ENCODE measurements at places on chromosomes 13 and 19. TPM values are rescaled to one million over a fixed set of nuclear protein-coding genes. Genes with fewer than 3 reads are reported as not detected.
A peak's percentile ranks its signal among the peaks of the same experiment; 100 is the strongest.

HCST gene
- total RNA-seq = 52.9 TPM

KLF2 gene
- 1.7 TPM for total RNA-seq

- DNase-seq = peak; percentile 88
Measured at GRCh38 chr19:6753178-6754031, 13.8 kb downstream of the SH2D3A start.

DNA sequence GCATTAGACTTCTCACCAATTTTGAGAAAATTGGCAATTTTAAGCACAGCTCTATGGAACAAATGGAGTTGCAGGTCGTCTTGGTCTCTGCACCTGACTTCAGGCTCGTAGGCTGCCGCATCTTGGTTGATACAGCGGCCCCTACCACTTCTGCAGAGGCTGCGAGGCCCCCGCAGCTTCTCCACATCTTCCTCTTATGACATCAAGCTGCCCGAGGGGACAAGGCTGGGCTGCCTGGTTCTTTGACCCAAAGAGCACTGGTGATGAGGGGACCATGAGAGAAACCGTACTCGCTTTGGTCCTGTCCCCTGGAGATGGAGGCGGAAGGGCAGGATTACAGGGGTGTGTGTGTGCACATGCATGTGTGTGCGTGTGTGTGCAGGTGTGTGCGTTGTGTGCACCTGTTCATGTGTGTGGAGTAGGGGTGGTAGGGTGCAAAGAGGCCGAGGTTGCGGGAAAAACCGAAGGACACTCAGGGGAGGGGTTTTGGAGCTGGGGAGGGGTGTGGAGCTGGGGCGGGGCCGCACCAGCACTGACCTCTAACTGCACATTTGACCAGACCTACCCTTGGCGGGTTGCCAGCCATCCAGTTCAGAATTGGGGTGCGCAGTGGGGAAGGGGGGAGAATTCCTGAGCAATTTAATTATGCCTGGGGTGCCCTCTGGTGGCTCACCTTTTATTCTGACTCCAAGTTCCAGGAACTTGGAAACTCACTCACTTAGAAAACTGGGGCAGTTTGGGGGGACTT, 65.1 kb upstream of the ARHGEF7 start:
- no peak for DNase-seq

DNA sequence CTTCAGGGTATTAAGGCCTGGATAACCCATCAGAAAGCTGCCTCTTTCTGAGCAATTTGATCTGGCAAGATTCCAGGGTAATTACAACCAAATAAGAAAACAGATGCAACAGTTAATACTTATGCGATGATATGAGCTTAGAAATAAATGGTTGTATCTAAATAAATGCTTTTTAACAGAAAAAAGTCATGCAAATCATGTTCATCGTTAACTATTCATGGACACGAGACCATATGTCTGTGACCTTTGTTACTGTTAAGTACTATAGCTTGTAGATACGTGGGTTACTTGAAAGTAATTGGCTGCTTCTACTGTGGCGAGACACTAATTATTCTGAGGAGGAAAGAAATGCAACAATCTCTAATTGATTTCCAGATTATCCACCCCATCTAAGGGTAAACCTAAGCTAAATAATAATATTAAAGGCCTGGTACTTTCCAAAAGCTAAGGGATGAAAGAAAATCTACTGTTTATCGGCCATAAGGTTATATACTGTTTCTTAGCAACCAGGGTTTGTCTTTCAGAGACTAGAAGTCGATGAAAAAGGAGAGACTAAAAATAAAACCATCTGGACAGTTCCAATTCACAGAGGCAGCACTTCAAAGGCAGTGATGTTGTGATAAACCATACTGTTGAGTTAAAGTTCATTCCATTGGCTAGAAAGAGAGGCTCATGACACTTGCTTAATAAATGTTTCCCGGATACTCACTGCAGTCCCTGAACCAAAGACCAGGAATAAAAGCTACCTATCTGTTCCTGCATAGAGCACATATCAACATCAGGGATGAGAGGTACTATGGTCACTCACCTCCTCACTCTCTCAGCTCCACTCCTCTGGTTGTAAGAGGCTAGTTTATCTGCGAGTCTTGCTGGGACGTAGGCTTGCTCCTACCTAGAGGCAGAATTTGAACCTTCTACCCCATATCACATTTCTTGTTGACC, 1.5 kb downstream of the EPSTI1 start:
- DNase-seq = no peak

DNA sequence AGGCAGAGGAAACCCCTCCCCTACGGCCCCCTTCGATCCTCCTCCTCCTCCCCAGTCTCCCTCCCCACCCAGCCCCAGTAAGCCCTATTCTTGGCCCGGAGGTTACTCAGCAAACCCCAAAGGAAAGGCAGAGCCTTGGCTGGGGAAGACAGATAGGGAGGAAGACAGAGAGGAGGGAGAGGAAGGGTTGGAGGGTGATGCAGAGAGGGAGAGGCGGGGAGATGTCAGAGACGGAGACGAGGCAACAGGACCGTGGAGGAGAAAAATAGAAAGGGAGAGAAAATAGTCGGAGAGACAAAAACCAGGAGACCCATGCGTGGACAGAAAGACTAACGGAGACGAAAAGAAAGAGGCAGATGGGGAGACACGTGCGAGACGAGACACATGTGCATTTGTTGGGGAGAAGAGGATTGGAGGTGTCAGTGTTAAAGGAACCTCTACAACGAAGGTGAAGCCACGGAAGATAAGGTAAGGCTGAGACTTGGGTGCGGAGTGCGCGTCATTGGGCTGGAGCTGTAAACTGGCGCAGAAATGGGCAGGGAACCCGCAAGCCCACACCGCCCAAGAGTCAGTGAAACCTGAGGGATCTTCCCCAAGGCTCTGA, 2.9 kb downstream of the TGFB1 start:
- peak; percentile 23 for DNase-seq

CACNG6 gene
- total RNA-seq = not detected

- DNase-seq = peak; percentile 10
Measured at GRCh38 chr13:93847162-93847561, 620.6 kb downstream of the GPC6 start.
